Activated CD4-positive, alpha-beta T cell treated with anti-CD3 and anti-CD28 coated beads, Interleukin-2, amount 10 ng/mL, durations not matched to agents 24 days and 14 days (primary cell): ENCODE measurements at places on chromosomes 6 and 20. TPM values are rescaled to one million over a fixed set of nuclear protein-coding genes. Genes with fewer than 3 reads are reported as not detected.

Gene ABHD12
- total RNA-seq: 28.7 and 30.0 TPM in 2 replicates

Gene DSTN
- 58.6 and 65.6 TPM in 2 replicates for total RNA-seq

Gene PRPH2
- total RNA-seq: not detected in 2 replicates

- DNase-seq: no peak
Observed at GRCh38 chr6:143018955-143019354, 41.7 kb upstream of the AIG1 start.

DNA sequence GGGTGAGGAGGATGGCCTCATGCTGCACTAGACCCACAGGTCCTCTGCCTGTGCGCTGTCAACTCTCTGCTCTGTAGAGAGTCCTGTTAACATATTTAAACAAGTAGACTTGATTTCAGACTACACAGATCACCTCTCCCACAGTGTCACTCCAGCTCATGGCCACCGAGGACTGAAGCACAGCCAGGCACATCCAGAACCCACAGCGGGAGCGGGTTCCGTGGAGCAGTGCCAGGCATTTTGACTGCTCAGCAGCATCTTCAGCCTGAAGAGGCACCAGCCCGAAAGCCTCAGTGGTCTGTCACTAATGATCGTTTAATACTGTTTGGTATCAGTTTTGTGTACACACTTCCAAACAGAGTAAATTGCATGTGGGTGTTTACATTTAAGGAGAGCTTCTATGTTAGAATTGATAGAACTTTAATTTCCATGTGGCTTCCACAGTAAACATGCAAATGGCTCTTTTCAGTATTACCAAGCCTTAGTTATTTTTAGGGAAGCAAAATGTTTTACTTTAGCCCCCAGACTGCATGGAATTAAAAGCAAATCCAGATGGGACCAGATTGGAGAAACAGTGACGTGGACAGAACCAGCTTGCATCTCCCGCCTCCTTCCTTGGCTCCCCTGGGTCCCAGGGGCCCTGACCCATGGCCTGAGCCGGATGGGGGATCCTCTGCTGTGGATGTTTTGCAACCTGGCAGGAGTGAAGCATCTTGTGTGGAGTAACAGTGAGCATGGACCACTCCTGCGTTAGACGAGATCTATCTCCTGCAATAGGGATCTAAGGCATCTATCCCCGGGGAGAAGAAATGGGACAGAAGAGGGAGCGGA is 196.7 kb upstream of the CDH4 start:
- DNase-seq: no peak

DNA sequence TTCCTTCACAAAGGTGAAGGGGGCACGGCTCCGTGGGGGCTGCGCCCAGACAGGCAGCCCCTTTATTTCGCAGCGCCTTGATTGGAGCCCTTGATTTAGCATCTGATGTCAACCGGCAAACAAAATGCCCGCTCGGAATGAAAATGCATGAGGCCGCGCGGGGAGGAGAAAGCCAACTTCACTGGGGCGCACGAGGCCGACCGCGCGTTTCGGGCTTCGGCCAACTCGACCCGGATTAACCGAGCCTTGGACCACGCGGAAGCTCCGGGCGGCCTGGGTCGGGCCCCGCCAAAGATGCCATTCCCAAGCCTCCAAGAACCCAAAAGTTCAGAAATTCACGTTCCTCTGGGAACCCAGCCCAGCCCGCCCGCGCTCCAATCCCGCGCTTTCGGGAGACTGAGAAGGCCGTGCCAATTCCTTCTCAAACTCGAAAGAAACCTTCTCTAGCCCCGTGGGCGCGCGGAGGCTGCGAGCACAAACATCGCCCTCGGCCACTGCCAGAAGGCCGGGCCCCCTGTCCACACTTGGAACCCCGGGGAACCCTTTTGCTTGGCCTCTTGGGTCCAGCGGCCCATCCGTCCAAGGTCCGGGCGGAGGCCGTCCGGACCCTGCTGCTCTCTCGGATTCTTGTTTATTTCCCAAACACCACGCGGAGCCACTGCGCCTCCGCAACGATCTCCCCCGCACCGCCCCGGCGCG is 879 bp upstream of the INSM1 start:
- DNase-seq: no peak

- DNase-seq: no peak
Observed at GRCh38 chr6:1081551-1082284, 230.2 kb upstream of the FOXQ1 start.
